ENCODE measurements at places on chromosomes 11 and 22.

- DNase-seq, result no peak
Measured at GRCh38 chr11:84788220-84788619, 838.9 kb downstream of the DLG2 start.

DNA sequence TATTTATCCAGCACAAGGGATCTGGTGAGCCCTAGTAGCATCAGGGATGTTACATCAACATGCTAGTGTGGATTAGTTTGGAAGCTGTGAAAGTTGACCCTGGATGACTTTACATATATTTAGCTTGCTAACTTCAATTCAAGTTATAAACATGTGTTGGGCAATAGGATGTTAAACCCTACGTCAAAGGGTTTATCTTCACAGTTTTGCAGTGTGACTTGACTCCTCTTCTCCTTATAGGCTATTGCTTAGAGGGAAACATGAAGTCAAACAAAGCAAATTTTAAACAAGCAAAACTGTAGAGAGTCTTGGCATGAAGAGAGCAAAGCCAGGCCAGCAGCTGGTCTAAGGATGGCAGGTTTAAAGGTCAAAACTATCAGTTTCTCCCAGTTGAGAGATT, 11.3 kb upstream of the CTSC start:
- DNase-seq, result no peak

GRCh38 chr11:33579101-33579500, 121.5 kb downstream of the C11orf91 start:
- no peak for DNase-seq

- no peak for DNase-seq
Measured at GRCh38 chr22:25488244-25489020, 76.0 kb upstream of the GRK3 start.
